ENCODE measurements at places on chromosomes 5 and 9.
A peak's percentile ranks its signal among the peaks of the same experiment; 100 is the strongest.

DNA sequence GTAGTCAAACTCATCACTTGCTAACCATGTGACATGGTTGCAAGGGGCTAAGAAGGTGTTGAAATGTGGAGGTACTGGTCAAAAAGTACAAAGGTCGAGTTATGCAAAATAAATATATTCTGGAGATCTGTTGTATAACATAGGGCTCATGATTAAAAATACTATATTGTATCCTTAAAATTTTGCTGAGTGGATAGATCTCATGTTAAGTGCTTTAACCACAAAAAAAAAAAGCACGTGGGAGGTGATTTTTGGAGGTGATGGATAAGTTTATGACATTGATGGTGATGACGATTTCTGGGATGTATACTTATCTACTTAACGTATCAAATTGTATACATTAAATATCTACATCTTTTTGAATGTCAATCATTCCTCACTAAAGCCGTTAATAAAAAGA, 96.2 kb upstream of the PAPPA start:
- DNase-seq, result no peak

GRCh38 chr5:143085319-143085917, 315.2 kb downstream of the ARHGAP26 start:
- no peak for DNase-seq

DNA sequence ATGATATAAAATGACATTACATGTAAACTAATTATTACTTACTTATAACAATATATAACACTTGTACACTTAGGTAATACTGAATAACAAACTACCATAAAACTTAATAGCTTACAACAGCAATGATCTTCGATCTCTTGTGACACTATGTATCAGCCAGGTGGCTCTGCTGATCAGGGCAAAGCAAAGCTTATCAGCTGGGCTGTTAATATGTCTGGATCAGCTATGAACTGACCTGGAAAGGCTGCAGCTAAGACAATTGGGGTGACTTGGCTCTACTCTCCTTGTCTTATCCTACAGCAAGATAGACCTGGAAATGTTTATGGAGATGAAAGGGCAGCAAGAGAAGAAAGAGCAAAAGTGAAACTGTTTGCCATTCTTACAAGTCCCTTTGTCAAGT, 511.3 kb downstream of the TLR4 start:
- no peak for DNase-seq

DNA sequence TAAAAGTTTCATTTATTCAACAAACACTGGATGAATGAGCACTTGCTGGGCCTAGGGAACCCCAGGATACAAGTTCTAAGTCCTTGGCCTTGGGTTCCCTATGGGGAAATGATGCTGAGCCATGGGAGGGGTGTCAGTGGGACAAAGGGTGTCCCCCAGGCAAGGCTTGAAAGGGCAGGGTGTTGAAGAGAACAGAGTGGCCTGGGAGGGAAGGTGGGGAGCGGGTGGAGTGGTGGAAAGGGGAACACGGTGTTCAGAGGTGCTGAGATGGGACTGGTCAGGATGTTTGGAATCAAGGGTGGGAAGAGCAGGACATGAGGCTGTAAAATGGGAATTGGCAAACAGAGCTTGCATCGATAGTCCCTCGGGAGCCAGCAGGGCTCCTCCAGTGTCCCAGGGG, 61.8 kb downstream of the PPARGC1B start:
- DNase-seq, result no peak

DNA sequence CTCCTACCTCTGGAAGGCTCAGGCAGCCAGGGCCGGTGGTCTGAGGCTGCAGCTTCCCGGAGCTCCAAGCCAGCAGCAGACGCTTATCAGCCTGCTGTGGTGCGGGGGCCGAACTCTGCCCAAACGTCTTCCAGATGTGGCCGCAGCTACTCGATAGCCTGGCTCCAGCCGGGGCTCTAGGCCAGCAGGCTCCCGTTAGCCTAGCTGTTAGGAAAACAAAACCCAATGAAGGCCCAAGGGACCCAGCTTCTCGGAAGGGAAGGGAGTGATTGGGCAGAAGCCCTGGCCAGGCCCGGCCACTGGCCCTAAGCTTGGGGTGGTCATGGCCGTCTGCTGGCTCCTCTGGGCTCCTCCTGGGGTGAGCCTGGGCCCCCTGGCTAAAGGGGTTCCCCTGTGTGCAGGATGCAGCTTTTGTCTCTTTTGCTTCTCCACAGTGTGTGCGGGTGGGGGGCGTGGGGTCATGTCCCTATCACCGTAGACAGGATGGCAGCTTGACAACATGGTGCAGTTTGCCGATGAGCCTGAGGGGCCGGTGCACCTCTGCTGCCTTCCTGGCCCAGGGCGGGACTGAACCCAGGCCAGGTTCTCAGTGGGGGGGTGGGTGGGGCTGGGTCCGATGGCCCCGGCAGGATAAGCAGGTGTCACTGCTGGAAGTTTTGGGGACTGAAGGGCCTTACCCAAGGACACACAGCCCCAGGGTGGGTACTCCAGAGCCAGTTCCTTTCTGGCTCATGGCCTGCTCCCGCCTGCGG, 18.7 kb downstream of the MYMK start:
- DNase-seq, result no peak

- DNase-seq, result no peak
These were observed 69.8 kb downstream of the JMY start for GRCh38 chr5:79305706-79306105.

- no peak for DNase-seq
These were observed 4.7 kb downstream of the KLF9 start for GRCh38 chr9:70409800-70410199.

DNA sequence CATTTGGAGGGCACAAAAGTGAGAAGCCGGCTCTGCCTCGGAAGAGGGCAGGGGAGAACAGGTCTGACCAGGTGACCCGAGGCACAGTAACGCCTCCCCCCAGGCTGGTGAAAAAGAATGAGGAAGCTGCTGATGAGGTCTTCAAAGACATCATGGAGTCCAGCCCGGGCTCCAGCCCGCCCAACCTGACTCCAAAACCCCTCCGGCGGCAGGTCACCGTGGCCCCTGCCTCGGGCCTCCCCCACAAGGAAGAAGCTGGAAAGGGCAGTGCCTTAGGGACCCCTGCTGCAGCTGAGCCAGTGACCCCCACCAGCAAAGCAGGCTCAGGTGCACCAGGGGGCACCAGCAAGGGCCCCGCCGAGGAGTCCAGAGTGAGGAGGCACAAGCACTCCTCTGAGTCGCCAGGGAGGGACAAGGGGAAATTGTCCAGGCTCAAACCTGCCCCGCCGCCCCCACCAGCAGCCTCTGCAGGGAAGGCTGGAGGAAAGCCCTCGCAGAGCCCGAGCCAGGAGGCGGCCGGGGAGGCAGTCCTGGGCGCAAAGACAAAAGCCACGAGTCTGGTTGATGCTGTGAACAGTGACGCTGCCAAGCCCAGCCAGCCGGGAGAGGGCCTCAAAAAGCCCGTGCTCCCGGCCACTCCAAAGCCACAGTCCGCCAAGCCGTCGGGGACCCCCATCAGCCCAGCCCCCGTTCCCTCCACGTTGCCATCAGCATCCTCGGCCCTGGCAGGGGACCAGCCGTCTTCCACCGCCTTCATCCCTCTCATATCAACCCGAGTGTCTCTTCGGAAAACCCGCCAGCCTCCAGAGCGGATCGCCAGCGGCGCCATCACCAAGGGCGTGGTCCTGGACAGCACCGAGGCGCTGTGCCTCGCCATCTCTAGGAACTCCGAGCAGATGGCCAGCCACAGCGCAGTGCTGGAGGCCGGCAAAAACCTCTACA, 11.8 kb downstream of the QRFP start:
- no peak for DNase-seq

- DNase-seq, result peak; percentile 22
These were observed 189.8 kb downstream of the ARHGAP26 start for GRCh38 chr5:142959683-142960657.

- no peak for DNase-seq
These were observed 183.9 kb upstream of the ZNF618 start for GRCh38 chr9:113692256-113692655.

GRCh38 chr9:33189331-33189791, 22.2 kb upstream of the B4GALT1 start:
- no peak for DNase-seq

DNA sequence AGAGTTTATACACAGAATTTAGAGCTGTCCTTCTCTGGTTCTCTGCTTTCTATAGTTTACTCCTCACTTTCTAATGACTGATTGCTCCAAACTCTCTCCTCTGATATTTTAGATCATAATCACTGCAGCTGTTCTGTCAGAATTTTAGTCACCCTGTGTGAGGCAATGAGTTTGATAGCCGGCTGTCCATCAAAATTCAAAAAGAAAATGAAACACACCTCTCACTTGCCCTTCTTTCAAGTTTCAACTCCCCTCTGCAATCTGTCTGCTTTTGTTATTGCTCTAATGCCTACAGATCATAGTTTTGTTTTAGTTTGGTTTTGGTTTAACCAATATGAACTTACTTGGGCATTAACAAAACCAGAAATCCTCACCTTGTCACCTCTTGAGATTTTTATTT, 23.3 kb upstream of the ABLIM3 start:
- DNase-seq, result no peak

GRCh38 chr9:87140142-87140541, 192.8 kb upstream of the GAS1 start:
- no peak for DNase-seq

- DNase-seq, result no peak
These were observed 31.2 kb upstream of the TLE1 start for GRCh38 chr9:81720450-81721086.

- DNase-seq, result no peak
These were observed 63.6 kb downstream of the MAST4 start for GRCh38 chr5:66659780-66660179.

DNA sequence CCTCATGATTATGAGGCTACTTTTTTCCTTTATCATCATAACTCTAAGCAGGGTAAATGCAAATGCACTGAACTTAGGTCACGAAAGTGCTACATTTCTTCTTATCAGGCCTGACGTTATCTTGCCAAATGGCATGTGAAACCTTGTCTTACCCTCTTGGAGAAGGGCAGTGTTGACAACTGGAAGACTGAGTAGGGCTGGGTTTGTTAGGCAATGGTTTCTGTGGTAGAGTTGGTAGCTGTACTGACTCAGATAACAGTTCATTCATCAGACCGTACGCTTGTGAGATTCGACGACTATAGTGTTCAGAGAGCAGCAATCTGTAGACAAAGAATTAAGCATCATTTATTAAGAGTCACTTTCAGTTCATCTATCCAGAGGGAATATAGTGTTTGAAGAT, 127.7 kb downstream of the CPLANE1 start:
- no peak for DNase-seq

GRCh38 chr5:158614951-158615350, 484.8 kb downstream of the EBF1 start:
- DNase-seq, result no peak

DNA sequence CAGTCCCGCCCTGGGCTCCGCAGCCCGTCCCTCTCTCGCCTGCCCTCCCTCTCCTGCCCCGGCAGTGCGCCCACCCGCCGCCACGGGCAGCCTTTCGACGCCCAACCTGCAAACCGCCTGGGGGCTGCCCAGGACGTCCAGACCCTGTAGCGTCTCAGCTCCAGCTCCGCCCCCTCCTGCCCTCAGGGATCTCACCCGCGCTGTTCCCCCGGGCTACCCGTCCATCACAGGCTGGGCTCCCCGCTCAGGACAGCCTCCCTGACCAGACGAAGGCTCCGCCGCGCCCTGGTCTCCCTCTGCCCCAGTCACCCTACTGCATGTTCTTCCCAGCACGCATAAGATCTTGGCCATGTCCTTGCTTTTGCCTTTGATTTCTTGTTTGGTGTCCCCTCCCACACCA, 1.4 kb downstream of the RASGEF1C start:
- no peak for DNase-seq

- DNase-seq, result no peak
These were observed 12.6 kb upstream of the TNIP1 start for GRCh38 chr5:151093476-151093889.

GRCh38 chr9:114897196-114897595, 33.2 kb downstream of the TNFSF8 start:
- DNase-seq, result no peak

GRCh38 chr5:179355976-179356974, 11.0 kb upstream of the ADAMTS2 start:
- no peak for DNase-seq

- DNase-seq, result no peak
These were observed 33.0 kb downstream of the TRIM32 start for GRCh38 chr9:116720111-116720510.

- DNase-seq, result no peak
These were observed 102.2 kb downstream of the INIP start for GRCh38 chr9:112615584-112616266.

GRCh38 chr9:137798901-137799629, 78.5 kb upstream of the CACNA1B start:
- no peak for DNase-seq

DNA sequence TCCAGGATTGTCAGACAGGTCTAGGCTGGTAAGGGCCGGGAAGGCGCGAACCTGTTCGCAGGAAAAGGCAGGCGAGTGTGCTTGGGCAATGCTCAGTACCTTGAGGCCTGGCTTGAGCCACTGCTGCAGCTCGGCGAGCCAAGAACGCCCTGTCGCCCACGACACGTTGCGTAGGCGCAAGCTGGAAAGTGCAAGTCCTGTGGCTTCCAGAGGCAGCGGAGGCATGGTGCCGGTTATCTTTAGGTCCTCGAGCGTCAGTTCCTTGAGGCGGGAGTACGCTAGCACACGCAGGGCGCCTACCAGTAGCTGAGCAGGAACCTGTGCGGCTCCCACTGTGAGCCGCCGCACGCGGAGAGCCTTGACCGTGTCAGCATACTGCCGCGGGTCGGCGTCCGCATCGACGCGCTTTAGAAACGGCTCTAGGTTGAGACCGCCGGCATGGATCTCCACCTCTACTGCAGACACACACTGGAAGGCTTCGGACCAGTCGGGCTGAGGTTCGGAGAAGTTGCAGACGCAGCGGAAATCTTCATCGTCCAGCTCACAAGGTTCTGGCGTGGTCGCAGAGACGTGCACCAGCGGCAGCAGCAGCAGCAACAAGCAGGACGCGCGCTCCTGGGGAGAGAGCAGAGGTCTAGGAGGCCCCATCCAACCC, 482 bp downstream of the CD14 start:
- peak; percentile 68 for DNase-seq

DNA sequence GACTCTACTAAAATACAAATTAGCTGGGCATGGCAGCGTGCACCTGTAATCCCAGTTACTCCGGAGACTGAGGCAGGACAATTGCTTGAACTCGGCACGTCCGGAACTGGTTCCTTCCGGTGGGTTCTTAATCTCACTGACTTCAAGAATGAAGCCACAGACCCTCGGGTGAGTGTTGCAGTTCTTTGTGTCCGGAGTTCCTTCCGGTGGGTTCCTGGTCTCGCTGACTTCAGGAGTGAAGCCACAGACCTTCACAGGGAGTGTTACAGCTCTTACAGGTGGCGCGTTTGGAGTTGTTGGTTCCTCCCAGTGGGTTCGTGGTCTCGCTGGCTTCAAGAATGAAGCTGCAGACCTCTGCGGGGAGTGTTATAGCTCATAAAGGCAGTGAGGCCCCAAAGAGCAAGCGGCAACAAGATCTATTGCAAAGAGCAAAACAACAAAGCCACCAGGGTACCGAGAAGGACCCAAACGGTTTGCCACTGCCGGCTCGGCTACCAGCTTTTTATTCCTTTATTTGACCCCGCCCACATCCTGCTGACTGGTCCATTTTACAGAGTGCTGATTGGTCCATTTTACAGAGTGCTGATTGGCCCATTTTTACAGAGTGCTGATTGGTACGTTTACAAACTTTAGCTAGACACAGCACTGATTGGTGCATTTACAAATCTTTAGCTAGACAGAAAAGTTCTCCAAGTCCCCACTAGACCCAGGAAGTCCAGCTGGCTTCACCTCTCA, 28.6 kb upstream of the SLC6A19 start:
- no peak for DNase-seq
